ENCODE measurements at places on chromosomes 7 and 10.

DNA sequence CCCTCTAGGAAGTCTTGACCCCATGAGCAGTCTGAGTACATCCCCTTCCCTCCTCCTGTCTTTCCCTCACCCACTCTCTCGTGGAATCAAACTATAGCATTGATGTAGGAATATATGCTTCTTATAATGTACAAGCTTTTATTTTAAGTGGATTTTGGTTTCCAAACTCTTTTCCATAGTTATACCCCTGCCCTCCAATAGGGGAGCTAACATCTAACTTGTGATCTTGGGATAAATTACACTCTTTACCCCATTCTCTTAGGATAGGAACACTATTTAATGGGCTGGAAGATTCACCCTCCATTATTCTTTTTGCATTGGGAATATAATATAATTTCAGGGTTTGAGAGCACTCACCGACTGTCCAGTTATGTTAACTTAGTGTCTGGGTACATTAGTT, 465.9 kb downstream of the GATA3 start:
- no peak for DNase-seq

DNA sequence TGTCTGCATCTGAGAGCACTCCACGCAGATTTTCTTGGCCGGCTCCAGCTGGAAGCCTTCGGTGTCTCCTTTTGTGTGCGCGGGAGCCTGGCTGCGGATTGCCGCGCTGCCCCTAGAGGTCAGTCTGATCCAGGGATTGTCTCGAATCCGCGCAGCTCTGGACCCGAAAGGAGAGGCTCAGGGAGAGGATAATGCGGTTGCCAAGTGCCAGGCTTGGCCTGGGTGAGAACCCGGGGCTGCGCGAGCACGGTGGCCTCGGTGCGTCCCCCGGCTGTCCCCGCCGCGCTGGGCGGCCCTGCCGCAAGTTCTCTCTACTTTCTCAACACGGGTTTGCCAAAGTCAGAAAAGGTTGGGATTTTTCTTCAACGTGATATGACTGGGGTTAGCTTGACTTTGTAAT, 140.9 kb downstream of the ADCYAP1R1 start:
- no peak for DNase-seq

DNA sequence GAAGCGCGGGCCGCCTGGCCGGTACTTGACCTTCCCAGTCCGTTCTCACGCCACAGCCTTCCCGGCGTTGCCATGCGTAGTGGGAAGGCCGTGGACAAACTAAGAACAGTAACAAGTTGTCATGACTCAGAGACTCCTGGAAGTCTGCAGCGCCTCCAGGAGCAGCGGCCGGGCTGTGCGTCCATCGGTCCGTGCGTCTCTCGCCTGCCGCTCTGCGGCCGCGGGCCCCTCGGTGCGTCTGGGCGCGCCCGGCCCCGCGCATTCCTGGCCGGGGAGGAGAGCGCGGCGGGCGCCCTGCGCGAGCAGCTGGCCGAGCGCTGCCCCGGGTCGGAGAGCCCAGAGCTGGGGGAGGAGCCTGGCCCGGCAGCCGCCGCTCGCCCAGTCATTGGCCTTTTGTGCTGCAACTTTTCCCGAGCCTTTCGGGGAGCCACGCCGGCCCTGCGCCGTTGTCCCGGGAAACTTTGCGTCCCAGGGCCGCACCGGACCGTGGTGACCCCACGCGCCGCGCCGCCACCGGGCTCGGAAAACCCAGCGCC, 123.7 kb downstream of the TACC2 start:
- DNase-seq = no peak

DNA sequence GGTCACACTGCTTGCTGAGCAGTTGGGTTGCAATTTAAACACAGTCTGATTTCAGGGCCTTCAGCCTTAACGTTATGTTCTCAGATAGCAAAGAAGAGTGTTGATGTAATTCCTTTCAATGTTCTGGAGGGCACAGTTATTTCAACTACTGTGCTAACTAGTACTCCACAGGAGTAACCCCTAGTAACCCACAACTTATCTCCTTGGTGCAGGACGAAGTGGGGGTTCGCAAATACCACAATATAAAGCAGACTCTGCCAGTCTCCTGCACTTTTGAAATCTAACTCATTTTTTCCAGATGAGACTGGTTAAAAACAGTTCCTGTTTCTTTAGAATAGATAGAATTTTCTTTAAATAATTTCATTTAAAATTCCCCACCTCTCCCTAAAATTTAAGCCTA, 47.1 kb upstream of the NCAPG2 start:
- DNase-seq = no peak
